Large intestine (tissue), 12 donors: ENCODE measurements at places on chromosomes 11 and 22.

DNA sequence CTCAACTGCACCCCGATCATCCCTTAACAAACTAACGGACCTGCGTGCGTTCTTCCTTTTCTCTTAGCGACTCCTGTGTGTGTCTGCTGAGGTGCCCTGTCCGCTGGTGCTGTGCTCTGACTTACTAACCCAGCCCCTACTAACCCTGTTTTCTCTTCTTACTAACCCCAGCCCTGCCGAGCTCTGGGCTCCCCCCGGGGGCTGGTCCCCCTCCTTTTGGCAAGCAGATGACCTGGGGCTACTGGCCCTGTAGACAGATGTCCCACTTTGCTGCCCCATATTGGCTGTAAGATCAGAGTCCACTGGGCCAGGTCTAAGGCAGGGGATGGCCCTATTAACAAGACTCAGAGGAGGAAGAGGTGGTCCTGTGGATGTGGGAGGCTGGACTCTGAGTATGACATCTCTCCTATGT, 14.7 kb downstream of the MIAT start:
- no peak for DNase-seq

- no peak for DNase-seq
These were observed 11.9 kb downstream of the RIC3 start for GRCh38 chr11:8156877-8157276.

DNA sequence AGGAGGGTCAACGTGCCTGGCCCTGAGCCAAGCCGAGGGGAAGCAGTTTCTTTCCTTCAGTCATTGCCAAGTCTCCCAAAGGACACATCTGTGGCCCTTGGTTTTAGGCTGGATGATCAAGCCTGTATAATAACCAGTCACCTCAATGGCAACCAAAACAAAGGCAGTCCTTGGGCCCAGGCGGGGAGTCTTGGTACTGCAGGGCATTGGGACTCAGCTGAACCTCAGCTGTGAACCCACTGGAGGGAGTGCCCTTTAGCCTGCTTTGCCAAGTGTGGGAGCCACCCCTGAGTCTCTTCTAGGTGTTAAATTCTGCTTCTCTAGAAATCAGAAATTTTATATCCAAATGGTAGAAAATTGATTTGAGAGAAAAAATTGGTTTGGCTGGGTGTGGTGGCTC, 36.9 kb downstream of the CPT1A start:
- DNase-seq, result no peak

- no peak for DNase-seq
These were observed 18.7 kb downstream of the MUC5AC start for GRCh38 chr11:1176224-1177019.

- DNase-seq, result peak; percentile 18
These were observed 238.0 kb upstream of the NARS2 start for GRCh38 chr11:78812513-78813293.

DNA sequence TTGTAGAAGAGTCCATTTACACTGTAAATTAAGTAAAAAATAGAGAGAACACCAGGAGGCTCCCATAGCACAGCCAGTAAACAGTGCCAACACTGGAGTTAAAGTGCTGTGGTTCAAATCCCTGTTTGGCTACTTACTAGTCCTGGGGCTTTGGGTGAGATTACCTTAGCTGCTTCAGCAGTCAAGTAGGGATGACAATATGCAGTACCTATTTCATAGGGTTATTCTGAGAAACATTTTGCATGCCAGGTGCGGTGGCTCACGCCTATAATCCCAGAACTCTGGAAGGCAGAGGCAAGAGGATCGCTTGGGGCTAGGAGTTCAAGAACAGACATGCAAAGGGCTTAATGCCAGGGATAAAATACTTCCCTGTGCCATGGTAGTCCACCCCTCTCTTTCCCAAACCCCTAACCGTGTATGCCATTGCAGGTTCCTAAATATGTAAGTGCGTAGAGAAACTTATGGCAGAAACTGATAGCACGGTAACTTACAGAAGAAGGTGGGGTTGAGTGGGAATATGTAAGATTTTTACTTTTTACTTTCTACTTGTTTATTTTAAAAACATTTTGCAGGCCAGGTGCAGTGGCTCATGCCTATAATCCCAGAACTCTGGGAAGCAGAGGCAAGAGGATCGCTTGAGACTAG, 86.4 kb upstream of the PICALM start:
- DNase-seq, result no peak

GRCh38 chr11:102955624-102956023, at the start of gene MMP13:
TSS of gene MMP13 (minus strand) at chr11:102955732. CDS start at chr11:102955705, 27 bp downstream.
- no peak for DNase-seq

- DNase-seq, result no peak
These were observed 9.6 kb upstream of the RGL4 start for GRCh38 chr22:23681026-23681809.

DNA sequence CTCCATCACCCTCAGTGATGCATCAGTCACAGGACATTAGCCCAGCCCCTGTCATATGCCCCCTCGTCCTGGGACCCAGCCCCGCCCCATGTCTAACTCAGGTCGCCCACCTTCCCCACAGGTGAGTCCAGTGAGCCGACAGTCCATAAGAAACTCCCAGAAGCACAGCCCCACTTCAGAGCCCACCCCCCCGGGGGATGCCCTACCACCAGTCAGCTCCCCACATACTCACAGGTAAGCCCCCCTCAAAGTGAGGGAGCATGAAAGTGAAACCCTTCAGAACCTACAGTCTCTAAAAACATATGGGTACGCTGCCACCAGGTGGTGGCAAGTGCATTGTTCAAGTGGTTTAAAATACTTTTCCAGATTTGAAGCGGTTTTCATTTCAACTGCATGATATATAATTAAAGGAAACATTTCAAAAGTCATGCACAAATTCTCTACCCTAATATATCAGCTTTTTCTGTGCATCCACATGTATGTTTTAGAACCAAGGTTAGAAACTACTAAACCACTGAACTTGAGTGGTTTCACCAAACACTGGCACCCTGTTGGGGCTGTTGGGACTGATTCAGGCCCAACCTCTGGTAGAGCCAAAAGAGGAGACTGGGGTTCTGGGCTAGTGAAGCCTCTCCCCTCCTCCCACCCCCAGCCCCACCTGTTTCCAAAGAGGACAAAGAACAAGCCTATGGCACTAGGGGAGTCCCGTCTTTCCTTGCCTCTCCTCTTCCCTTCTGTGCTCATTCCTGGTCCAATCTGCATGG, 17.3 kb downstream of the EPS8L2 start:
- peak; percentile 56 for DNase-seq

DNA sequence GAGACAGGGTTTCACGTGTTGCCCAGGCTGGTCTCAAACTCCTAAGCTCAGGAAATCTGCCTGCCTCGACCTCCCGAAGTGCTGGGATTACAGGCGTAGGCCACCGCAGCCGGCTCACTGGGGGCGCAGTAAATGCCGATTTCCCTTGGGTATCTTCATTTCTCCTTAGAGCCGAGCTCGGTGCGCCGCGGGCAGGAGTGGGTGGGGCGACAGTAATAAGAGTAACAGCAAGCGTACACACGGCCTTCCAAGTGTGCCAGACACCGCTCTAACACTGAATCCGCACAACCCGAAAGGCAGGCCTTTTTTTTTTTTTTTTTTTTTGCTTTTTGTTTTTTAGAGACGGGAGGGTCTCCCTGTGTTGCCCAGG, 500 bp upstream of the ADSL start:
- DNase-seq, result no peak

GRCh38 chr22:23404689-23405365, 175.3 kb downstream of the IGLL1 start:
- DNase-seq, result peak; percentile 34
